Activated B cell treated with CpG ODN at 0.5 μM for 24 hours (primary cell): ENCODE measurements at places on chromosomes 5 and 9. TPM values are rescaled to one million over a fixed set of nuclear protein-coding genes. Genes with fewer than 3 reads are reported as not detected.

GRCh38 chr9:125145425-125145824 lies 2.1 kb upstream of the SCAI start:
- DNase-seq: no peak

- no peak for DNase-seq
These were observed 372.0 kb downstream of the CDH9 start for GRCh38 chr5:26666371-26666770.

DNA sequence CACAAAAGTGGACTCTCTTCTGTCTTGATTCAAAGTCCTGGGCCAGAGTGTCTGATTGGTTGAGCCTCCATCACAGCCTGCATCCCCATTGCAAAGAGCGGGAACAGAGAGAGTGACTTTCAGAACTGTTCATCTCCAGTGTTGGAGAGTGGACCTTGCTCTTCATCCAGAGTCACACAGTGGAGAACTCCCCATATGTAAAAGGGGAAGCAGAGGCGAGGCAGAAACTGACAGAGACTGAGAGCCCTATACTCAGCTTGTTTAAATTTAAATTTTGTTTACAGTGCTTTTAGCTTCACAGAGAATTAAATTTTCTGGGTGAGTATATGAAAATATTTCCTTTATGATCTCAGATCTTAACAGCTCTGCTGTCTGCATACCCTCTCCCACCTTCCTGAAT lies 70.0 kb upstream of the SSBP2 start:
- DNase-seq: no peak

GRCh38 chr5:89967771-89968444 lies 441.6 kb downstream of the CETN3 start:
- no peak for DNase-seq

DNA sequence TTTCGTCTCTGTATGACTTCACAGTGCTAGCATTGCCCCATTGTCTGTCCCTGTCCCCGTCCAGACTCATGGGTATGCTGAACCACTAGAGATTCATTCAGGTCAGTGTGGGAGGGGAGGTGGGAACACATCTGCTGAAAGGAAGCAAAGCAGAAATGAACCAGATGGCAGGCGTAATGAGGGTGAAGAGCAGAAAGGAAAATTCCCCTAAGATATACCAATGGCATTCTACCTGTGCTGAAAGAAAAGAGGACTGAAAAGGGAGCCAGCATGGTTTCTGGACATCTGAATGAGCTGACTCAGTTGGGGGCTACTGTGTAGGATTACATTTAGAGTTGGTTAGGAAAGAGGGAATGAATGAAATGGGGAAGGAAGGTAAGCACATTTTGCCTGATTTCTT lies 678.7 kb downstream of the MAT2B start:
- DNase-seq: no peak

DNA sequence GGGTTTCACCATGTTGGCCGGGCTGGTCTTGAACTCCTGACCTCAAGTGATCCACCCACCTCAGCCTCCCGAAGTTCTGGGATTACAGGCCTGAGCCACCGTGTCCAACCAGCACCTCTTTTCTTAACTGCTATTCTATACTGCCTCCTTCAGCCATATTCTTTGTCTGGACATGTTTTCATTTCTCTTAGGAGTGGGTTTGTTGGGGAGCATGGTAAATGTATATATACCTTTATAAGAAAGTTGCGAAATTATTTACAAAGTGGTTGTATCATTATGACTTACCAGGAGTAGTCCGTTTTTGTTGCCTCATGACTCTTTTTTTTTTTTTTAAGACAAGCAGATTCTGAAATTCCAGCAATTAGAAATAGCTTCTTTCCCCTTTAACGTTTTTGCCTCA lies 38.7 kb downstream of the CDC42SE2 start:
- no peak for DNase-seq

GRCh38 chr9:17927616-17928015 lies 348.8 kb downstream of the SH3GL2 start:
- DNase-seq: no peak

DNA sequence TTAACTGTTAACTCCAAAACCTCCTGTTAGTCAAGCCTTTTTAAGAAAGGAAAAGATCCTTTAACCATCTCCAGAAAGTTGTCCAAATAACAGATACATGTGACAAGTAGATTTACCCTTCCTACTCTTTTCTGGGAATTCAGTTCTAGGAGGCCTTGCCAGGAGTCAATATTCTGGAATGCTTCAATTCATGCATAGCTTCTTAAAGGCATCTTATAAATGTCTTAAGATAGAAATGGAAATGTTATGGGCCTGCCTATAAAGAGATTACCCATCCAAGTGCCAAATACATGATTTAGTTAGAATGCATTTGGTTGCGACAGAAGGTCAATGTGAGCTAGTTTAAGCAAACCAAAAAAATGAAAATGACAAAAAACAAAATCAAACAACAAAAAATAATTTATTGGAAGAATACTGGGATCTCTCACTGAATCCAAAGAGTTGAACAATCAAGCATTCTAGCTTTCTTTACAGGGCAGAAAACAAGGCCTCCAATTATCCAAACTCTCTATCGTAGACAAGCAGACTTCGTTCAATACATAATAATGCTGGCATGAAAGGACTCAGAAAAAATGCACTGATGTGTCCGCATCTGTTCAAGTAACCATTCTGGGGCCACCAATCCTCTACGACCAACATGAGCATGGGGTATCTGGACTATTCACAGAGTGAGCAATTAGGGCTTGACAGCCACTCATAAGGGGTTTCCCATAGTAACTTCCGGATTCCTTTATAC lies 188.6 kb downstream of the CTNND2 start:
- DNase-seq: no peak

DNA sequence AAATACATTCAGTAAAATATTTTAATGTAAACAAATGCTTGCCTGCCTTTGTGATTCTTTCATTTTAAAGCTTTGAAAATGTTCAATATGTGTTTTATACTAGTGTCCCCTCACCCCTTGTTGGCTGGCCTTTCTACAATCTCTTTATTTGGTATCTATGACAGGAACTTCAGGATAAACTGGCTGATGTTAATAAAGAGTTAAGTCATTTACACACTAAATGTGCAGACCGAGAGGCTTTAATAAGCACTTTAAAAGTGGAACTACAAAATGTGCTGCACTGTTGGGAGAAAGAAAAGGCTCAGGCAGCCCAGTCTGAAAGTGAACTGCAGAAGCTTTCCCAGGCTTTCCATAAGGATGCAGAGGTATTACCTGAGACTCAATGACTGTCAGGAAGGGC lies 171.8 kb downstream of the CCDC171 start:
- no peak for DNase-seq

The KIF4B gene
- total RNA-seq: not detected in 2 replicates

The TIMD4 gene
- not detected in 2 replicates for total RNA-seq

The OR1Q1 gene
- not detected in 2 replicates for total RNA-seq
